ENCODE measurements at places on chromosomes 4 and X. TPM values are rescaled to one million over a fixed set of nuclear protein-coding genes. Genes with fewer than 3 reads are reported as not detected.

DNA sequence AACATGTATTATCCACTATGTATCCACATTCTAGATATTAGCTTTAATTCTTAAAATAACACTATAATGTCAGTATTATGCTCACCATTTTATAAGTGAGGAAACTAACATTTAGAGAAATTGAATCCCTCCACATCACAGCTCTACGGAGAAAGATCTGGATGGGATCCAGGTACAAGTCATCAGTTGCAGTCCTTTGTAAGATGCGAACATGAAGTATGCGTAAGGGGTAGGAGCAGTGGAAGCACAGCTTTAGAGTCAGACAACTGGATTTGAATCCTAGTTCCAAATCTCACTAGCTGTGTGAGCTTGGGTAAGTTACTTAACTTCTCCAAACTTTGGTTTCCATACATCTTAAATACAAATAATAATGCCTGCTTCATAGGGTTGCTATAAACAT is 162.5 kb downstream of the ATP10D start:
- no peak for DNase-seq

- no peak for DNase-seq
These were observed 516.3 kb downstream of the ZIC3 start for GRCh38 chrX:138082251-138082650.

GRCh38 chr4:161664740-161665139 is 499.1 kb downstream of the FSTL5 start:
- no peak for DNase-seq

DNA sequence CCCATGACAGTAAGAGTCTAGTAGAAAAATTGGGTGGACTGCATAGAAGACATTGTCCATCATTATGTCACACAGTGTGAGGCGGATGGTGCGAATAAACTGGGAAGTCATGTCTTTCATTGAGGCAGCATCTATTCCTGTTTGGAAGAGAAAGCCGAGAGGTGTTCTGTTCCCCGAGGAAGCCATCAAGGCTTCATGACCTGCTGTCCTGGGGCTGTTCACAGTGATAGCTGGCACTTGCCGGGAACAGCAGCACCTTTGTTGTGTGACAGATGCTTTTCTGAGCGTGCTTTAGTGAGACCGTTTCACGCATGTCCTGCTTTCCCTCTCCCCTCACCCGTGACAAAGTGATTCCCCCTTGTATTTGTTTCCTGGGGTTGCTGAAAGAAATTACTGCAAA is 20.3 kb downstream of the RGS12 start:
- DNase-seq: no peak

The ZDHHC15 gene
- 2.6 TPM for total RNA-seq
